ENCODE measurements at places on chromosomes 6 and 20. TPM values are rescaled to one million over a fixed set of nuclear protein-coding genes. Genes with fewer than 3 reads are reported as not detected.
A peak's percentile ranks its signal among the peaks of the same experiment; 100 is the strongest.

GRM1 gene
- not detected for total RNA-seq

KCNQ2 gene
- not detected for total RNA-seq

SLC12A5 gene
- total RNA-seq: 0.97 TPM

C6orf120 gene
- total RNA-seq: 15.4 TPM

C6orf58 gene
- not detected for total RNA-seq

SLC17A1 gene
- not detected for total RNA-seq

PCK1 gene
- total RNA-seq: not detected

FAM83C gene
- total RNA-seq: not detected

SGK1 gene
- total RNA-seq: 41.0 TPM

COQ3 gene
- total RNA-seq: 14.9 TPM

PRSS35 gene
- total RNA-seq: not detected

TTK gene
- 37.2 TPM for total RNA-seq

GRCh38 chr6:17904491-17905120, 82.8 kb downstream of the KIF13A start:
- no peak for DNase-seq

DNA sequence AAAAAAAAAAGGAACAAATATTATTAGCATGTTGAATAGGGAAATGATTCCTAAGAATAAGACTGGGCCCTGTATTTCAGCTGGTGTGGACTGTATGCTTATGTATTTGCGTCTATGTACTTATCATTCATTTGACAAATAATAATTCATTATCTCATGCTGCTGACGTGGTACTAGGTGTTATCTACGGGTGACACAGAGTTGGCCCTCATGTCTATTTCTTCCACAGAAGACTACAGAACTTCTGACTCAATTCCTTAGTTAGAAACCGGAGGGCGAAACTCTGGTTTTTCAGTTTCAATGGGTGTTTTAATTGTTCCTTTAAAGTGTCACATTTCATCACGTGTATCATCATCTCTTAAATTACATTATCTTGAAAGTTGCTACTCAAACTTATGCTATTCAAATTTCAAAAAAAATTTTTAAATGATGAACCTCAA, 305.9 kb downstream of the CLIC5 start:
- DNase-seq: peak; percentile 52

DNA sequence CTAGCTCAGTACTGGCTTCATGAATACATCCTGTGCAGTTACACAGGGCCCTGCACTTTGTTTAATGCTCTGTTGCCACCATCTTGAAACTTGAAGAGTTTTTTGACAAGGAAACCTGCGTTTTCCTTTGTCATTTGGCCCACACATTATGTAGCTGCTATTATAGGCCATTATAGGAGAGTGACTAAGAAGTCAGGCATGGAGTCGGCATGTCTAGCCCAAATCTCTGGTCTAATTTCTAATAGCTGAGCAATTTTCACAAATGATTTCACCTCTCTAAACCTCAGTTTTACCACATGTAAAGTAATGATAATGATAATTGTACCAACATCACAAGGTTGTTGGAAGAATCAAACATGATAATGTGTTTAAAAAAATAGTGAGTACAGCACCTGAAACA, 67.1 kb upstream of the MYLIP start:
- DNase-seq: no peak

DNA sequence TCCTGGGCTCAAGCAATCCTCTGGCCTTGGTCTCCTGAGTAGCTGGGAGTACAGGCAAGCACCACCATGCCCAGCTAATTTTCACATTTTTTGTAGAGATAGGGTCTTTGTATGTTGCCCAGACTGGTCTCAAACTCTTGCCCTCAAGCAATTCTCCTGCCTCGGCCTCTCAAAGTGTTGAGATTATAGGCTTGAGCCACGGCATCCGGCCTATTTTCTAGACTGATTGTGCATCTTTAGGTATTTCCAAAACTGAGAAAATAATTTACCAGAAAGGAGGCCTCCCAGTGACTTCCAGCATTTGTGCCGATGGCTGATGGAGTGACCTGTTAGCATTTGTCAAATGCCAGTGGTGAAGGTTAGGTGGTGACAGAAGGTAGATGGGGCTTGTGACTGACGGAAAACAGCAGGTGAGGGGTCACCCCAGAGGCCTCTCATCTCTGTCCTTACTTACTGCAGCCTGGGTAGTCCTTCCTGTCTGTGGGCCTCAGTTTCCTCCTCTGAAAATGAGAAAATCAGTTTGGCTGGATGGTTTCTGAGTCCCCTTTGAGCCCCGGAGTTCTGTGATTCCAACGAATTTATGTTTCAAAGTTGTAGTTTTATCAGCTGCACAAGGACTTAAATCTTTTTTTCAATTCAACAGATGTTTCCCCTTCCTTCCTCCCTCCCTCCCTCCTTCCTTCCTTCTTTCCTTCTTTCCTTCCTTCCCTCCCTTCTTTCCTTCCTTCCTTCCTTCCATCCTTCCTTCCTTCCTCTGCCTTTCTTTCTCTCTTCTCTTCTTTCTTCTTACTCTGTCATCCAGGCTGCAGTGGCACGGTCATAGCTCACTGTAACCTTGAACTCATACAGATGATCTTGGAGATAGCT, 53.5 kb downstream of the TGM2 start:
- no peak for DNase-seq

- no peak for DNase-seq
These were observed 621.9 kb downstream of the GRIK2 start for GRCh38 chr6:102015431-102015830.

DNA sequence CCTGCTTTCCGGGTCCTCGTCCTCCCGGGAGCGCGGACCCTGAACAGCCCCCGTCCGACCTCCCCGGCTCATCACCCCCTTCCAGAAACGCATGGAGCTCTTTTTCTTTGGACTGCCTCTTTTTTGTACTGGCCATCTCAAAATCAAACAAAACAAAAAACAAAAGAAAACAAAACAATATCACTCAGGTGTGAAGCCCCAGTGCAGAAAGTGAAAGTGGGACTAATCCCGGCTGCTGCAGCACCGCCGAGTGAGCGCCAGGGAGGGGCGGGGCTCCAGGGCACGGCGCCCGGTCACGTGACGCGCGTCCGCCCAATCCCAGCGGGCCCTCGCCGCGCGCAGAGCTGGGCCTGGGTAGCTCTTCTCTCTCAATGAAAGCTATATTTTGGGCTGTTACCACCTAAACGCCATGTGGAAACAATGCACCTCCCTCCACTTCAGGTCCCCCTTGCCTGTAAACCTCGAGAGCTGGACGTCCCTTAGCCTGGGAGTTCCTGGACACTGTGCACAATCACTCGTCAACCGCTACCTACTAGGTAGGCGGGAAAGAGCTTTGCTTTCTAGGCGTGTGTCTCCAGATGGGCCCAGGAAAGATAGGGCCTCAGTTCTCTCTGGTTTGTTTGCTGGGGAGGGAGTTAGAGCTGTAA, 93.7 kb upstream of the PRDM1 start:
- peak; percentile 92 for DNase-seq

DNA sequence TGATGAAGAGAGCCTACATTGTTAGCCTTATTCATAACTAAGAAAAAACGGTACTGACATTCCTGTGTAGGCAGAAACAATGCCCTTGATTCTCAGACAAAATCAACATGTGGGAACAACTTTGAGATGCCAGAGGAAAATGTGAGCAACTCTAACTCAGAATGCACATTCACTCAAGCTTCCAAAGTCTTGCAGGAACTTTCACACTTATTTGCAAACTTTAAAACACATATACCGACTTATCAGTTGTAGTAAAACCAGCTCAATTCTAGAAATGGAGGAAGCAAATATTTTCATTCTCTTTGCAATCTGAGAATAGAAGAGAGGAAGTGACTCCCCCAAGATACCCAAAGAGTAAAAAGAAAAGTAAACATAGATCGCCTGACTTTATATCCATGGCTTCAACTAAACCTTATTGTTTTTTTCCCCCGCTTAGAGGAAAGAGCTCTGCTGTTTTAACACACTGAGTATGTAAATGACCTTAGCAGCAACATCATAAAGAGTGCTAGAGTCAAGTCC, 117.6 kb downstream of the EPB41L2 start:
- DNase-seq: no peak

DNA sequence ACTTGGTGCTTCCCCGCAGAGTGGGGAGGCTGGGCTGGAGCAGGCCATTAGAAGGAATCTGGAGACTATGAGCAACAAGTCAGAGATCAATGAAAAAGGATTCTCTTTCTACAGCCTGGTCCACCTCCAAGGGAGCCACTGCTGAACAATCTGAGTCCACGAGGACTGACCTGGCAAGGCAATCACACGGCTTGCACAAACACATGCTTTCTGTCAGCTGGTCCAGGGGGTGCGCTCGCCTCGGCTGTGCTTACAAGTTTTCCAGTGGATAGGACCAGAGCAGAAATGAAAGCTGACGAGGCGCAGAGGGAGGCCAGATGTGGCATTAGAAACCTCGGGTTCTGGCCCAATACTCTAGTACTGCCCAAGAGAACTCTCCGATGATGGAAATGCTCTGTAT, 18.1 kb downstream of the KCNK5 start:
- no peak for DNase-seq
